Left lung (tissue), 14 donors: ENCODE measurements at places on chromosomes 6 and 20.

DNA sequence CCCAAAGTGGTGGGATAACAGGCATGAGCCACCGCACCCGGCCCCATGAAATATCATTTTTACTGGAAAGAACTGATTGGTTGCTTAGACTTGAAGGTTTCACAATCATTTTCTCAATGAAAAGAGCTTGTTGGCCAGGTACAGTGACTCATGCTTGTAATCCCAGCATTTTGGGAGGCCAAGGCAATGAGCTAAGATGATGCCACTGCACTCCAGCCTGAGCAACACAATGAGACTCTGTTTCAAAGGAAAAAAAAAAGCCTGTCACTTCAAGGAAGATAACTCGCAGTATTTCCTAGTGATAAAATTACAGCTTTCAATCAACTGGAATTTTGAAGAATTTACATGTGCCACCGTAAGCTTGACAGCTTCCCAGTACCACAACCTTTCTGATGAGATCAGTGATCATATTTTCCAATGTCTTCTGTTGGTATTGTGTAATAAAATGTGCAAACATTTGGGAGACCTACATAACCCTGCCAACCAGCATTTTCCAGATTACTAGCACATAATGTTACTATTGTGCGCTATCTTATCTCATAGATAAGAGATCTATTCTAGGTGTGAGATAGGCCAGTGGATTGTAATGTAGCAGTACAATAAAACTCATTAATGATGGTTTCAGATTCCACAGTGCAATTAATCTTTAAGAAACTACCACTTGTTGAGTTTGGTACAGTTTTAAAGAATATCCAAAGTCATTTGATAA is 7.2 kb downstream of the PNLDC1 start:
- DNase-seq, result no peak

DNA sequence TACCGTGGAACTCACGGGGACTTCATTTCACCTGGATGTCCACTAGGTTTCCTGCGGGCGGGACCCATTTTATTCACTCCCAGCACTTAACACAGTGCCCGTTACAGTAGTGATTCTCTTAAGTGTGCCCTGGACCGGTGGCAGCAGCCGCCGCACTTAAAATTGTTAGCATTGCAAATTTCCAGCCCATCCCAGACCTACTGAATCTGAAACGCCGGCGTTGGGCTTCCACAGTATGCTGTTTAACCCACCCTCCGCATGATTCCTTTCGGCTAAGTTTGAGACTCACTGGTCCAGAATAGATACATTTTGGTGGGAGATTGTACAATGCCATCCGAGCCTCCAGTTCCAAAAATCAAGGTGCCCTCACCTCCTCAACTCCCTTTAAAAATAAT is 967 bp downstream of the SMPDL3A start:
- DNase-seq, result no peak

DNA sequence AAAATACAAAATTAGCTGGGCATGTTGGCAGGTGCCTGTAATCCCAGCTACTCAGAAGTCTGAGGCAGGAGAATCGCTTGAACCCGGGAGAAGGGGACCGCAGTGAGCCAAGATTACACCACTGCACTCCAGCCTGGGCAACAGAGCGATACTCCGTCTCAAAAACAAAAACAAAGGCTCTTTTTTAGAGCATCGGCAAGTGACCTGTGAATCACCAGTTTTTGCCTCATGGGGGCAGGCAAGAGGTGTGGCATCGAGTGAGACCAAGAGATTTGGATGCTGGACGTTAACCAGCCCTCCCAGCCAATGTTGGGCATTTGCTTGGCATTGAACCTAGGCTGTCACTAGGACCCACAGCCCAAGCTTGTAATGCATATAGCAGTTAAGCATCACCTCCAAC is 14.6 kb upstream of the CDK5RAP1 start:
- DNase-seq, result no peak

DNA sequence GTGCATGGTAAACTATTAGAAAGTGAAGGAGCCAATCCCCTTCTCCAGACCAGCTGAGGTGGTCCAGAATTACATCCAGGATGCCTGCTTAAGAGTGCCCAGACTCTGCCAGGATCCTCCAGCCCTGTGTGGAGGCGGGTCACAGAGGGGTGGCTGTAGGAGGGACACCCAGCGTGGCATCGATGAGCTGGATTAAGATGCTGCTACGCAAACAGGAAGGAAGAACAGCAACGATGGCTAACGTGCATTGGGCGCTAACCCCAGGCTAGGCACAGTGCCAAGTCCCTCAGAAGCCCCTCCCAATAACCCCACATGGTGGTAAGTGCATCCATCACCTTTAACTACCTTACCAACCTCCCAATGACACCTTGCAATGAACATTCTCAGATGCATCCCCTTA is 63.9 kb upstream of the MRPS10 start:
- no peak for DNase-seq
